ENCODE measurements at places on chromosomes 5 and 9.

GRCh38 chr9:117681888-117682287 lies 22.3 kb upstream of the TLR4 start:
- DNase-seq, result no peak

GRCh38 chr9:127897193-127897692 lies 2.2 kb downstream of the ST6GALNAC6 start:
- peak; percentile 41 for DNase-seq

- no peak for DNase-seq
Measured at GRCh38 chr9:99303177-99303576, 81.1 kb downstream of the SEC61B start.

GRCh38 chr5:1654786-1655495 lies 131.2 kb upstream of the LPCAT1 start:
- DNase-seq, result no peak

GRCh38 chr5:177537389-177538361 lies 16.7 kb downstream of the FAM193B start:
- DNase-seq, result peak; percentile 43

- DNase-seq, result peak; percentile 80
Measured at GRCh38 chr9:135718616-135719015, 16.6 kb downstream of the KCNT1 start.

DNA sequence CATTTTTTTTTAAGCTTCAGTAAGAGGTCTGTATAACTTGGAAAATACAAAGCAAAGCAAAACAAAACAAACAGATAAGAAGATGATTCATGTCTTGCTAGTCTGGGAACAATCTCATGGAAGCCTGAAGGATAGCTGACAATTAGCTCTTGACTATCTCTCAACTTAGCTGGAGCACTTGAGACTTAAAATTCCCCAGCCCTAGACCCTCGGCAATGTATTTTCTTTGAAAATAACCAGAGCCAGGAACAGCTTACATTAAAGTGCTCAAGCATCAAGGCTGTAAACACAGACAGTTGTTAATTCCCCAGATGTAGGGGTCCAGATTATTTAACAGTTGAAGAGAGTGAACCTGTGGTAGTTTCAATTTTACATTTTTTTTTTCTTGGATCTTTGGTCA lies 82.9 kb downstream of the TMEM252 start:
- DNase-seq, result no peak

DNA sequence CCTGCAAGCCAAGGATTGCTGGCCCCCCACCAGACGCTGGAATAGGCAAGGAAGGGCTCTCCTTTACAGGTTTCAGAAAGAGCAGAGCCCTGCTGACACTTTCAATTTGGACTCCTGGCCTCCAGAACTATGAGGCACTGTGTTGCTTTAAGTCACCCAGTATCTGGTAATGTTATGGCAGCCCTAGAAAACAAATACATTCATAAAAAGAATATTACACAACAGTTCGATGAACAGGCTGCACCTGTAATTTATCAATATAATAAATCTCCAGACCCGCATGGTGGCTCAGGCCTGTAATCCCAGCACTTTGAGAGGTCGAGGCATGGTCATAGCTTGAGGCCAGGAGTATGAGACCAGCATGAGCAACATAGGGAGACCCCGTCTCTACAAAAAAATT lies 7.5 kb downstream of the CMBL start:
- DNase-seq, result no peak

GRCh38 chr5:142293486-142293885 lies 31.3 kb downstream of the SPRY4 start:
- no peak for DNase-seq

- DNase-seq, result no peak
Measured at GRCh38 chr5:94776167-94776566, 157.7 kb downstream of the SLF1 start.

- DNase-seq, result no peak
Measured at GRCh38 chr9:123689701-123690428, 240.1 kb downstream of the DENND1A start.

- no peak for DNase-seq
Measured at GRCh38 chr5:118628660-118629354, 359.5 kb downstream of the DTWD2 start.

DNA sequence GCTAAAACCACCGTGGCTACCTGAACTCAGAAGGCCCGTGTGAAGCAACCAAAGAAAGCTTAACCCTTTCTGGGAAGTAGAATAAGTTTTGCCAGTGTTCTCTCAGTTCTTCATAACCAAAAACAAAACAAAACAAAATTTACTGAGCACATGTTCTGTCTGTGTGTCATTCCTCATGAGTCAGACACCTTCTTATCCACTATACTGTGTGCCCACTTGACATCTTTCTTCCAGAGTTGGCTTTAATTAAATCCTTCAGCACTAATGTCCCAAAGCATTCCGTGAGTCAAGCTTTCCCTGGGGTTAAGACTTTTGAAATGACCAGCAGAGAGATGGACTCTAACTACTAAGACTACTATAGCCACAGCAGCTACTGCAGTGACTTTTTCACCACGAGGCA lies 61.3 kb downstream of the GLIS3 start:
- DNase-seq, result no peak

- DNase-seq, result no peak
Measured at GRCh38 chr9:83433846-83434245, 104.4 kb downstream of the FRMD3 start.

DNA sequence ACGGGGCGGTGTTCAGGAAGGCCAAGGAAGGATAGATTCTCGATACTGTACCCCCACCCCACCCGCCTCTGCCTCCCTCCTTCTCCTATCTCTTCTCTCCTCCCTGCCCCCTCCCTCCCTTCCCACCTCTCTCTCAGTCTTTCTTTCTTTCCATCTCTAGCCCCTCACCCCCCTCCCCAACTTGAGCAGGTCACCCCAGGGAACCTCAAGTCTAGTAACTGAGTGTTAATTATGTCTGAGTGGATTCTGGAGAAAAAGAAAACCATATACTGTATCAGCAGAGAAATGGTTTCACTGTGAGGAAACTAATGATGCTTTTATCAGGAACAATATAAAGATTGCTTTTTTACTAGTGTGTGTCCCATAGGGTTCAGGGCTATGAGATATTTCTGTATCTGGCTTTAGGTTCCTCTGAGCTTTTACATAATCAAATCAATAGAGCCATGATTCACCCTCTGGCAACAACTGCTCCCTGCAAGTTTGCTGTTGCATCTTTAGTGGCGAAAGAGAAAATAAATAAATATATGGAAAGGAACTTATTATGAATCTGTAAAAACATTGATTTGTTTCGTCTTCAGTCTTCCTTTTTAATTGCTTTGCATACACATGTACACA lies 639.7 kb downstream of the CCDC171 start:
- no peak for DNase-seq

DNA sequence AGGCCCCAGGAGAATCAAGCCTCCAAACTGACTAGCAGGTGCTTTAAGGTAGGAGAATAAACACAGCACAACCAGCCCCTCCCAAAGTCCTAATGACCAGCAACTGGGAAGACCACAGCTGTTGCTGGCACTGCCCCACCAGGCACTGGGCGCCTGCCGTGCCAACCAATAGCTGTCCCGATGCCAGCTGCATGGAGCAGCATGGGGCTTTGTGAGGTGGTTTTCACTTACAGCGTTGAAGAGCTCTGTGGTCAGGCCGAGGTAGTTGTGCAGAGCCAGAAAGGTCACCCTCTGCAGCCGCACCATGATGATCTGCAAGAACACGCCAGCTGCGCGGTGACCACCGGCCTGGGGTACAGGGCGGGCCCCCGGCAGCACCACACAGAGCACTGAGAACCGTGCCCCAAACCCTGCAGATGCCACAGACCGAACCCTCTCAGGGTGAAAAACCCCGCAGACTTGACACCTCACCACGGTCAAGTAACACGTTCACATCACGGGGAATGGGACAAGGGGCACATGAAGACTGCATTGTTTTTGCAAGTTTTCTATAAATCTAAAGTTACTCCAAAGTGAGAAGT lies 28.7 kb downstream of the PNPLA7 start:
- DNase-seq, result no peak

- no peak for DNase-seq
Measured at GRCh38 chr5:852018-852417, 1.2 kb upstream of the ZDHHC11 start.

DNA sequence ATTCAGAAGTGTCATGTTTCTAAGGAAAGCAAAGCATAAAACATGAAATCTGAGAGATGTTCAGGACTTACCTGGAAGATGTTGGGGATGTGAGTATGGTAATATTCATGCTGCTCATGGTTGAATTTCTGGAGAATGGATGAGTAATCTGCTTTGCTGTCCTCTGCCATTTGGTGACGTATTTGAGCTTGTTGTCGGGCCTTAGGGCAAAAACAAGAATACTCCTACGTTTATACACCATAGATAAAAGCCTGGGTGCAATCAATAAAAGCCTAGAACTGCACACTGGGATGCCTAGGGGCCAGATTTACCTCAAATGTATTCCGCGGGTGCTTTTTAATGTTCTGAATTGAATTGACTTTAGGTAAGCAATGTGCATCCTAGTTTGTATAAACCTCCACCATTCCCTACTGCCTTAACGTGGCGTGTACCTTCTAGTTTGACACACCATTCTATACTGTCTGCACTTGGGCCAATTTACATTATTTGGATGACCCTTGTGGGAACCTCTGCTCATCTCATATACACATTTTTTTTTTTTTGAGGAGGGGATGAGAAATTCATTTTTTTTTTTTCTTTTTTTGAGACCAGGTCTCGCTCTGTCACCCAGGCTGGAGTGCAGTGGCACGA lies 94.4 kb downstream of the USP20 start:
- DNase-seq, result no peak

DNA sequence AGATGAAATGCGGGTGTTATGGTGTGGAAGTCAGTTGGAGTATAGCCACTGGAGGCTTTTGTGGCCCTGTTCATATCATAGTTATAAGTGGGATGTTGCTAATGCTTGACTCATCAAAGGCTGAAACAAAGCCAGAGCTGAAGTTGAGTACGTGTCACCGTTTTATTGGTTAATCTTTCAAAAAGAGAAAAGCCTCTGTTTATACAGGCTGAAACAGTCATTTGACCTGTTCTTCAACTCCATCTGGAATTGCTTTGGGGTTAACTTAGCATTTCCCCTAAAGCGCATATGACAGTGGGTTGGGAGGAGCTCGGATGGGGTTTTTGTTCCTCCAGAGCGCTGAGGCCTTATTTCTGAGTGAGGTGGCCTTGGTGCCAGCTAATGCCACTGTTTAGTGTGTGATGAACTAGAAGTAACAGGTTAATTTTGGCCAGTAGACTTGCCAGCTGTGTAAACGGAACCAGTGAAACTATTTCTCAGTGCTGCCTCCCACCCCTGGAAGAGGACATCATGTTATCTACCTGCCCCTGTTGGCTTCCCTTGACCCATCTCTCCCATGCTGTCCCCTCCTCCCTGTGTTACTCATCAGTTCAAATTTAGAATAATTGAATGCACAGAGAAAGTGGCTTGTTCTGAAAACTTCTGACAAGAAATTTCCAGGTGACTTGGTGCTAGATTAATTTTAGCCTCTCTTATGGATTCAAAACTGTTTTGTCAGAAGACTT lies 34.2 kb downstream of the MTAP start:
- DNase-seq, result peak; percentile 21

DNA sequence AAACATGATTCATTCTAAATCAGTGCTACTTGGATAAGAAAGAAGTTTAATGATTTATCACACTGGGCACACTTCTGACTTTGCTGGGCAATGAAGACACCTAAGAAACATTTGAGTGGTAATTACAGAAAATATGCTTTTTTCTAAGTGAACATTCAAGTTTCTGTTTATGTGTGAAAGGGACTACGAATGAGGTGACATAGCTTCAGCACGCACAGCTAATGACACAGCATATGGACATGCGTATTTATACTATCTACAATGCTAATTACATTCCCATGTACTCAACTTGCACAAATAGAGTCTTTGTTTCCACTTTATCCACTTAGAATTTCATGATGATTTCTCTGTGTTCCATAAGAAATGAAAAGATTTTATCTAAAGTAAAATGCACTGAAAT lies 40.6 kb downstream of the FREM1 start:
- no peak for DNase-seq

DNA sequence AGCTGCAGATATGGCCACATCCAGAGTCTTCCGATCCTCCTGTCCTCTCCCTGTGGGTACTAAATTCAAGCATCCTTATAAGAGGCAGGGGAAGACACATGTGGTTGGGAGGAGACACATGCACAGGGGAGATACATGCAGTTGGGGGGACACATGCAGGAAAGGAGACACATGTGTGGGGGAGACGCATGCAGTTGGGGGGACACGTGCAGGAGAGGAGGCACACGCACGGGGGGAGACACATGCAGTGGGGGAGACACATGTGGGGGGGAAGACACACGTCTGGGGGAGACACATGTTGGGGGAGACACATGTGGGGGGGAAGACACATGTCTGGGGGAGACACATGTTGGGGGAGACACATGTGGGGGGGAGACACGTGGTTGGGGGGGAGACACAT lies 21.2 kb upstream of the OLFM1 start:
- DNase-seq, result no peak

DNA sequence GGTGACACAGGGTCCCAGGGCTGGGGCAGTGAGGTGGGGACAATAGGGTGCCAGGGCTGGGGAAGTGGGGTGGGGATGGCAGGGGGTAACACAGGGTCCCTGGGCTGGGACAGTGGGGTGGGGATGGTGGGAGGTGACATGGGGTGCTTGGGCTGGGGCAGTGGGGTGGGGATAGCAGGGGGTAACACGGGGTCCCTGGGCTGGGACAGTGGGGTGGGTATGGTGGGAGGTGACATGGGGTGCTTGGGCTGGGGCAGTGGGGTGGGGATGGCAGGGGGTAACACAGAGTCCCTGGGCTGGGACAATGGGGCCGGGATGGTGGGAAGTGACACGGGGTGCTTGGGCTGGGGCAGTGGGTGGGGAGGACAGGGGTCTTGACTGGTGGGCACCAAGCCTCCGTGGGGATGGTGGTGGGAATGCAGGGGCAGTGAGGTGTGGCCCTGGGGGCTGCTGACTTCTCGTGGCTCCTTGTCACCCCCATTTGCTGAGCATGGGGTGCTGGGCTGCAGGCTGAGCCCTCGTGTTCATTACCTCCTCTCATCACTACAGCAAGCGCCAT lies 41.7 kb downstream of the OLFM1 start:
- DNase-seq, result no peak

DNA sequence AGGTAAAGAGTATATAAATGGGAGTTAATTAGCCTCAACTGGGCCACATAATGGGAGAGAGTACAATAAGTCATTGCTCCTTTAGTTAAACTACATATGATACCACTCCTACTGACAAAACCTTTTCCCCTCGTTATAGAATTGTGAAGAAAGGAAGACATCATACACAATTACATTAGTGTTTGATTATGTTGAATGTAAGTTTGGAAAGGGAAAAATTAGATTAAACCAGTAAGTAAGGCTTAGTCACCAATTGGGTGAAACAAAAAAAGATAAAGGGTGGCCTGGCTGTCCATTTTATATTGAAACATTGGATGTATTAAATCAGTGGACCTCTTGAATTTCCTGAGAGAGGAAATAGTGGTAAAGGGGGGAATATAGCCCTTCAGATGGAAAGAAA lies 464.3 kb upstream of the PAPPA start:
- DNase-seq, result no peak

GRCh38 chr9:93659837-93660177 lies 83.4 kb downstream of the PHF2 start:
- no peak for DNase-seq

- DNase-seq, result no peak
Measured at GRCh38 chr9:79193001-79193400, 378.8 kb upstream of the TLE4 start.

Measured in urothelium cell line (cell line).